Activated naive CD4-positive, alpha-beta T cell (primary cell): ENCODE measurements at places on chromosomes 11 and 22.

GRCh38 chr11:1059759-1060158 lies 14.9 kb upstream of the MUC2 start:
- DNase-seq: no peak

- DNase-seq: no peak
Observed at GRCh38 chr11:16825101-16825500, 86.7 kb downstream of the C11orf58 start.

DNA sequence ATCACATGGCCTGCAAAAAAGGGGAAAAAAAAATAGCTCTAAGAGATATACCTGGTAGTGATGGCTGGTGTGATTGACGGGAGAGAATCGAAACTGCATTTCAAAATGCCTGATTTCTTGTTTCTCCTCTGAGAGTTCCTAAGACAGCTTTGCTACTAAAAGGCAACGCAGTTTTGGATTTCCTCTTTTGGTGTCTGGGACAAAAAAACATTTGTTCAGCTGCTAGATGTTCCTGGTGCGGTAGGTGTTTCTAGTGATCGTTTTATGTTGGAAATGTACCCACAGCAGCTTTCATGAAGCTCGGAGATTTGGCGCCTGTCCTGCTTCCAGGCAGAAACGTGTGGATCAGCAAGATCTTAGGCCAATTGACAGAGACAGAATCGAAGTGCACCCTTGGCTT lies 18.1 kb downstream of the P2RX3 start:
- DNase-seq: no peak

GRCh38 chr11:93498161-93498560 lies 45.0 kb downstream of the SMCO4 start:
- DNase-seq: no peak

DNA sequence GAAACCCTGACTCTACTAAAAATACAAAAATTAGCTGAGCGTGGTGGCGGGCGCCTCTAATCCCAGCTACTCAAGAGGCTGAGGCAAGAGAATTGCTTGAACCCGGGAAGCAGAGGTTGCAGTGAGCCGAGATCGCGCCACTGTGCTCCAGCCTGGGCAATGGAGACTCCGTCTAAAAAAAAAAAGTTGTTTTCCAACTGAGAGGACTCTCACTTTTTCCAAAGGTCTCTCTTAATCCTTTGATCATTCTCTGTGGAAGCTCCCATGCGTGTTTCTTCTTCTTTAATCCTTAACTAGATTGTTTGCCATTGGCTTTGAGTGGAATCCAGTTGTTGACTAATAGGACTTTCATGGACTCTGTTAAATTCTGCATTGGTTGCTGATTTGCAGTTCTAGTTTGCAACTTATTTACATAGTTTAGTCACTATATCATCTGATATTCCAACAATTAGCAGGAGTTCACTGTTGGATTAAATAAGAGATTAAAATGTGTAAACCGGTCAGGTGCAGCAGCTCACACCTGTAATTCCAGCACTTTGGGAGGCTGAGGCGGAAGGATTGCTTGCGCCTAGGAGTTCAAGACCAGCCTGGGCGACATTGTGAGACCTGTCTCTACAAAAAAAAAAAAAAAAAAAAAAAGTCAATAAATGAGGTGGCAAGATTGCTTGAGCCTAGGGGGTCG lies 79.7 kb downstream of the C22orf31 start:
- DNase-seq: no peak

DNA sequence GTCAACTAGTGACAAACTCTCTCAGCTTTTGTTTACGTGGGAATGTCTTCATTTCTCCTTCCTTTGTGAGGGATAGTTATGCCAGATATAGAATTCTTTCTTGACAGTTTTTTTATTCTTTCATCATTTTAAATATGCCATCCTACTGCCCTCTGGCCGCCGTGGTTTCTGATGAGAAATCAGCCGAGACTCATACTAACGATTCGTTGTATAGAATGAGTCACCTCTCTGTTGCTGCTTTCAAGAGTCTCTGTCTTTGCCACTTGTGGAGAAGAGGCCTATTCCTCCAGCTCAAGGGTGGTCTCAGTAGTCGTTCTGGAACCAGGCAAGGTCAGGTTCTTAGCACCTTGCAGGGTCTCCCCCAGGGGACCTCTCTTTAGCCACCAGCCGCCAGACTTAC lies 8.0 kb downstream of the MYO7A start:
- no peak for DNase-seq

GRCh38 chr11:27573024-27573423 lies 66.5 kb upstream of the LIN7C start:
- DNase-seq: no peak

DNA sequence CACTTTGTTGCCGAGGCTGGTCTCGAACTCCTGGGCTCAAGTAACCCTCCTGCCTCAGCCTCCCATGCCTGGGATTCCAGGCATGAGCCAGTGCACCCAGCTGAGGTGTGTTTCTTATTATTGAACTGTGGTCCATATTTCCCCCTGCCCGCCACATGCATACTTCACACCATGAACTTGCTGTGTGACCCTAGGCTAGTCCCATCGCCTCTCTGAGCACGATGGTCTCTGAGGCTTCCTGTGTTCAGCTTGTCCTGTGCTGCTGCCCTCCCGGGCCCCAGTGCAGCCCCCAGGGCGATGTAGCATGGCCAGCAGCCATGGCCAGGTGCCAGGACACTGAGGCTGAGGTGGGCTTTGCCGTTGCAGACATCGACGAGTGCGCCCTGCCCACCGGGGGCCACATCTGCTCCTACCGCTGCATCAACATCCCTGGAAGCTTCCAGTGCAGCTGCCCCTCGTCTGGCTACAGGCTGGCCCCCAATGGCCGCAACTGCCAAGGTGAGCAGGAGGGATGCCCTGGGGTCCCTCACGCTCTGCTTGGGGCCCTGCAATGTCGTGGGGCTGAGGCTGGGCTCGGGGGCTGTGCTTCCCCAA lies 45.7 kb downstream of the FBLN1 start:
- DNase-seq: no peak

DNA sequence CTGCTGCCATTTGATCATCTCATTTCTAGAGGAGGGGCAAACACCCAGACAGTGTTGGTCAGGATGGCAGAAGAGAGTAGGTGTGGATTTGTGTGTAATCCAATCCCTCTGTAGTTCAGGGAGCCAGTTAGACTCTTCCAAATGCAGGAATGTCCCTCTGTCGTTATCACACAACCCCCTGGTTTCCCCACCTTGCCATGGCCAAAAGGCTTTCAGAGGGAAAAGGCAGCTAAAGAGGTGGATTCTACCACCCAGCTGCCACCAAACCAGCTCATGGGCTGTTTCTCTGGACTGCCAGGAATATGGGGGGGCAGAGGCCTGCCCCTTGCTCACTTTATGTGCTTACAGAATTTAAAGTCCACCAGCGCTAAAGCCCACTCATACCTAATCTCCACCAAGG lies 18.1 kb downstream of the TSKU start:
- DNase-seq: no peak

- DNase-seq: no peak
Observed at GRCh38 chr11:18709414-18709813, 10.8 kb downstream of the TMEM86A start.

DNA sequence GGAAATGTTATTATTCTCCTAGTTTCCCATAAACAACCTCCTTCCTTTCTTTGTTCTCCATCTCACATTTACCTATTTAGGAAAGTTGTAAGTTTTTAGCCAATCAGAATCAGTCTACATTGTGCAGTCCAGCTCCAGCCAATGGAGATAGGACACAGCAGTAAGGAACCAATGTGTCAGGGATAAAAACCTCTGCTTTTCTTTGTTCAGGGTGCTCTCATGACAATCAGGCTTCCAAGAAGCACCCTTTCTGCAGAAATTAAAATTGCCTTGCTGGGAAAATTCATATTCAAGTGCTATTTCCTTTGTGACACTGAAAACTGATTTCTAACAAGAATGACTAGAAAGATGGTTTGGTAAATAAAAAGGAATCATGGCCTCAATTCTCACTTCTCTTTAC lies 14.6 kb downstream of the SCGB2A1 start:
- DNase-seq: no peak

GRCh38 chr11:85989746-85990145 lies 79.1 kb downstream of the PICALM start:
- DNase-seq: no peak

DNA sequence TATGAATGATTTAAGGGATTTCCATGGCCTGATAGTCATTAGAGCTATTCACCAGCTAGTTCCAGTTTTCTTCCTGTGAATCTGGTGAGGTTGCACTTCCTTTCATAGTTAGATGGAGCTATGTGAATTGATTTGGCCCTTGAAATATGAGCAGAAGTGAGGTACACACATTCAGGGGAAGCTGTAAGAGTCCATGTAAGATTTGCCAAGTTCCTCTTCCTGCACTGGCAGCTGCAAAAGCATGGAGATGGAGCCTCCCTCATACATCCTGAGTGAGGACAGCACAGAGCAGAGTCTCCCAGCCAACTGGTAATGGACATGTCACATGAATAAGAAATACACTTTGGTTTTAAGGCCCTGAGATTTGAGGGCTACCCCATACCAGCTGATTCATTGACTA lies 111.7 kb downstream of the CD44 start:
- no peak for DNase-seq

DNA sequence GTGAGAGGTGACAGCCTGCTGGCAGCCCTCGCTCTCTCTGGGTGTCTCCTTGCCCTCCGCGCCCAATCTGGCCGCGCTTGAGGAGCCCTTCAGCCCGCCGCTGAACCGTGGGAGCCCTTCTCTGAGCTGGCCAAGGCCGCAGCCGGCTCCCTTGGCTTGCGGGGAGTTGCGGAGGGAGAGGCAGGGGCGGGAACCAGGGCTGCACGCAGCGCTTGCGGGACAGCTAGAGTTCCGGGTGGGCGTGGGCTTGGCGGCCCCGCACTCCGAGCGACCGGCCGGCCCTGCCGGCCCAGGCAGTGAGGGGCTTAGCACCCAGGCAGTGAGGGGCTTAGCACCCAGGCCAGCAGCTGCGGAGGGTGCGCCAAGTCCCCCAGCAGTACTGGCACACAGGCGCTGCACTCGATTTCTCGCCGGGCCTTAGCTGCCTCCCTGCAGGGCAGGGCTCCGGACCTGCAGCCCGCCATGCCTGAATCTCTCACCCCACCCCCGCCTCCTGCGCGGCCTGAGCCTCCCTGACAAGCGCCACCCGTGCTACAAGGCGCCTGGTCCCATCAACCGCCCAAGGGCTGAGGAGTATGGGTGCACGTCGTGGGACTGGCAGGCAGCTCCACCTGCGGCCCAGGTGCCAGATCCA lies 1526.1 kb downstream of the FAM181B start:
- DNase-seq: no peak

- DNase-seq: no peak
Observed at GRCh38 chr11:134398644-134399292, 13.3 kb downstream of the B3GAT1 start.

GRCh38 chr11:70376621-70377020 lies 21.7 kb upstream of the CTTN start:
- DNase-seq: no peak

DNA sequence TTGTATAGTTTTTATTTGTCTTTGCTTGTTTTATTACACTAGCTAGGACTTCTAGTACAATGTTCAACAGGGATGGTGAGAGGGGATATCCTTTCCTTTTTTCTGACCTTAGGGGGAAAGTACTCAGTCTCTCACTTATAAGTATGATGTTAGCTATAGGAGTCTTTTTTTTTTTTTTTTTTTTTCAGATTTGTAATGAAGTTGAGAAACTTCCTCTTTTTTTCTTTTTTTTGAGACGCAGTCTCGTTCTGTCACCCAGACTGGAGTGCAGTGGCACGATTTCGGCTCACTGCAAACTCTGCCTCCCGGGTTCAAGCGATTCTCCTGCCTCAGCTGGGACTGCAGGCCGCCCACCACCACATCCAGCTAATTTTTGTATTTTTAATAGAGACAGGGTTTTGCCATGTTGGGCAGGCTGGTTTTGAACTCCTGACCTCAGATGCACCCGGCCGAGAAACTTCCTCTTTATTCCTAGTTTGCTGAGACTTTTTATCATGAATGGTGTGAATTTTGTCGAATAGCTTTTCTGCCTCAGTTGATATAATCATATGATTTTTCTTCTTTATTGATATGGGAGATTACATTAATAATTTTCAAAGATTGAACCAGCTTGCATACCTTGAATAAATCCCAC lies 10.9 kb downstream of the TRIM22 start:
- no peak for DNase-seq

DNA sequence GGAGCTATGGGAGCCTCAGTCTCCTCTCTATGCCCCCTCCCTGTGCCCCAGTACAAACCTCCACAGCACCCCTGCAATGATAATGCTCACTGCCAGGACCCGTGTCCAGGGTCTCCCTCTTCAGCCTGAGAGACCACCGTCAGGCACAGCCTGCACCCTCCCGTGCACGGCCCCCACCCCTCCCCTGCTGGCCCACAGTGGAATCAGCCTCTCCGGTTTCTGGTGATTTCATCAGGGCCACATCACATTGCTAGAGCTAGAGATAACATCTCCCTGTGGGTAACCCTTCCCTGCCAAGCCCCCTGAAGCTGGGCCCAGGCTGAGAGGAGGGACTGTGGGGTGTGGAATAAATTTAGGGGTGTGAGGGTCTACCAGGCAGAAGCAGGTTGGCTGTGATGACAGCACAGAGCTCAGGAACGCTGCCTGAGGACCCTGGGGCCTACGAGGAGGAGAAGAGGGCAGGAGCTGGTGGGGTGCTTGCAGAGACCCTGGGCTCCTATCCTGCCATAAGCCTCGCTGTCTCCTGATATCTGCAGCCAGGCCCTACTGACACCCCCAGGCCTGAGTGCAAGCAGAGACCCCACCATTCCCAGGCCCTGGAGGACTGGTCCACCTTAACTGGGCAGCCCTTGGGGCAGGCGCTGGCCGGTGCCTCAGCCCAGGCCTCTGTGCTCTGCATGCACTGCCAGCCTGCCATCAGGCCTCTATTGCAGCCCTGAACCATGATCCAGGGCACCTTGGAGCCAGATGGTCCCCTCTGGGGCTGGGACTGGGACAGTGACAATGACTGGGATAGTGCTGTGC lies at the start of gene KLHDC7B:
KLHDC7B (plus strand) TSS at position 378 of the 804 bp plus-strand sequence; CDS start at position 723, 345 bp downstream.
- DNase-seq: no peak

DNA sequence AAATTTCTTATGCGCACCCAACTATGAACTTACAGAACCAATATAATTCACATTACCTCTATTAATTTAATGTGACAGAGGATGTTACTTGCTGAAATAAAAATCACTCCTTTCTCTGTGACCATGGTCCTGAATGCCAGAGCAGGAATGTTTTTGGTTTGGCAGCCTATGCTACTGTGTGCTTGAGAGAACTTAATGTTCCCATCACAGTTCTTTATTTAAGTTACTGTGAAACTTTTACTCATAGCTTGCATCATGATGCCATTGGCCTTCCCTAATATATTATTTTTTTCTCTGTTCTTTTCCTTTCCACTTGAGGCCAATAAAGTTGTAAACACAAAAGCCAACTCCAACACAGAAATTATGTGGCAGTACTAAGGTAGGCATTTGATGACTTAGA lies 142.2 kb downstream of the FAM76B start:
- no peak for DNase-seq

- DNase-seq: no peak
Observed at GRCh38 chr22:30340911-30341685, 14.4 kb upstream of the TBC1D10A start.
